Colonic mucosa (tissue), 4 donors: ENCODE measurements at places on chromosomes 5 and 9. TPM values are rescaled to one million over a fixed set of nuclear protein-coding genes. Genes with fewer than 3 reads are reported as not detected.

PAEP gene
- total RNA-seq: not detected

PAM gene
- total RNA-seq: 69.2 TPM

RELL2 gene
- total RNA-seq: 6.7 TPM

ZFAND5 gene
- total RNA-seq: 86.9 TPM

SEMA5A gene
- 32.7 TPM for total RNA-seq
